ENCODE measurements at places on chromosomes 13 and 19.
A peak's percentile ranks its signal among the peaks of the same experiment; 100 is the strongest.

DNA sequence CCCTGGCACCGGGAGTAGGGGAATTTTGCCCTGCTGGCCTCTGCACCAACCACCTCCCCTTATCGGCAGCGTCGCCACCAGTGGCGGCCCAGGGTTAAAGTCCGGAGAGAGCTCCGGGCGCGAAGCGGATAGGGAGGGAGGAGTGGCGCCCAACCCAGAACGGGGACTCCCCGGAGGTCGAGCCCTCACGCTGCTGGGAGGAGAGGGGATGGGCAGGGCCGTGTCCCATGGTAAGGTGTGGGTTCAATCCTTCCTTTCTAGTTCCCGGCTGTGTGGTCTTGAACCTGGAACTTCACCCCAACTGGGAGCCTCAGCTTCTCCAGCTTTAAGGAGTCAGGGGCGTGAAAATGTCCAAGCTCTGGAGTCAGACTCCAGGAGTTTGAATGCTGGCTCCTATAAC, 23.3 kb upstream of the BCL3 start:
- no peak for DNase-seq

- DNase-seq, result no peak
Observed at GRCh38 chr13:59476366-59476765, 687.4 kb downstream of the DIAPH3 start.

DNA sequence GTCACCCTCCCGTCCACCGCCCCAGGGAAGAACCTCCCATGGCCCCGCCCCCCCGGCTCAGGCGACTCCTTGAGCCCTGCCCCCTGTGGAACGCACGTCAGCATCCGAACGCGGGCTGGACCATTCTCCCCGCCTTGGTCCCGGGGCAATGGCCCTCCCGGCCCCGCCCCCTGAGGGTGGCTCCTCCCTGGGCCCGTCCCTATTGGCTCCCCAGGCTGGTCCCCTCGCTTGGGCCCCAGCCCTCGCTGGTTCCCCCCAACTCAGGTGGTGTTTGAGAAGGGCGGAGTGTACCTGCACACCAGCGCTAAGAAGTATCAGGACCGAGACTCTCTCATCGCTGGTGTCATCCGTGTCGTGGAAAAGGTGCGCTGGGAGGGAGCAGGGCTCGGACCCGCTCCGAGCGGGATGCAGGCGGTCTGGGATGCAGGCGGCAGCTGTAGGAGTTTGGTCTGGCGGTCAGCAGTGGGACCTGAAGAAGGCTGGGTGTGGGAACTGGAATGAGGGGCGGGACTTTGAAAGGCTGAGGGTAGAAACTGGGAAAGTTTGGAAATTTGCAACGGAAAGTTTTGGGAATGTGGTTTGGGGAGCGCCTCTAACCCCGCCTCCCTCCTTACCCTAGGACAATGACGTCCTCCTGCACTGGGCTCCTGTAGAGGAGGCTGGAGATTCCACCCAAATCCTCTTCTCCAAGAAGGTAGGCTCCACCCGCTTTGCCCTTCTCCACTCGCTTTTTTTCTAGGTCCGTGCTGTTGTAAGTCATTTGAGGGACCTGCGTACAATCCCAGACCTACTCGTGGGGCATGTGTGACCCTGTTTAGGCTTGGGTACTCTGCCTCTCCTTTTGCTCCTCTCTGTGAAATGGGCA, 609 bp downstream of the TBC1D17 start:
- peak; percentile 33 for DNase-seq

DNA sequence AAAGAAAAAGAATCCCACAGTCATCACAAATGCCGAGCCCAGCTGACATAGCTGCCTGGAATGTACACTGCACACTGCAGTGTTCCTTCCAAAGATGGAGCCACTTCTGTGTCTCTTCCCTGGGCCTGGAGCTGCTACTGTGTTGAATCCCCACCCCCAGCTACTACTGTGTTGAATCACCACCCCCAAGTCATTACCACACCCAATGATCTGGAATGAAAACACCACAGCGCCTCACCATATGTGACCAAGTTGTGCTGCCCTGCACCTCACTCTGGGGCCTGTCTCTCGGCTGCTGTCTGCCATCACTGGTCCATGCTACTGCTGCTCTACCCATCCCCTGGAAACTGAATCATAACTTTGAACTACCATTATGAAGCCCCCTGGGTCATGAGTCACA, 861.2 kb downstream of the UQCRFS1 start:
- no peak for DNase-seq

GRCh38 chr13:31949486-31949885, 82.1 kb upstream of the FRY start:
- no peak for DNase-seq

DNA sequence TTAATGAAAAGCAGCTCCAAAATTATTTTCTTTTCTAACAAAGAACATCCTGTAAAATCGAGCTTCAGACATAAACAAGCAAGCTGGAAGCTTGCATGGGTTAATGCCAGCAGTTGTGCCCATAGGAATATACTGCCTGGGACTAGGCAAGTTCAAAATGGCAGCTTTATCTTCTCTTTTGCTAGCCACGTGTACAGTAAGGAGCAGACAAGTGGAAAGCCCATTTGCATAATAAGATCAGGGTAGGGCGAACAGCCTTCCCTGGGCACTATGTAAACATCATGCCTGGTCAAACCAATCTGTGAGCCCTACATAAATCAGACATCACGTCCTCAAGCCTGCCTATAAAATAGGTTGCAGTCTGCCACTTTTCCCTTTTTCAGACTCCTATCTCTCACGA, 489.7 kb downstream of the RFC3 start:
- no peak for DNase-seq

DNA sequence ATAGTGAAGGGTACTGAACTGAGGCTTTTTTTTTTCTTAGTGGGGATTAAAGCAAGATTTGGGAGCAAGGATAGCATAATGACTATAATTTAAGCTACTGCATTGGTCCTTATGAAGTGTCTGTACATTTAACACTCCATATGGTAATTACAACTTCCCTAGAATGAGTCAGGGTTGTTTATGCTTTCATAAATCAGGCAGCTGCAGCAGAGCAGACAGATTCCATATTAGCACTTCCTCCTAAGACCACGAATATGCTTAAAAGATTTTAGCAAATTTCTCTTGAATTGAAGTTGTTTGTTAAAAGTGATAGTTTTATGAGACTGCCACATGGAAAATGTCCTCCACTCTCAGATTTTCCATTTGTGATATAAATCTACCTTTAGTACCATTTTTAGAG, 401.1 kb upstream of the SPRY2 start:
- DNase-seq, result no peak

DNA sequence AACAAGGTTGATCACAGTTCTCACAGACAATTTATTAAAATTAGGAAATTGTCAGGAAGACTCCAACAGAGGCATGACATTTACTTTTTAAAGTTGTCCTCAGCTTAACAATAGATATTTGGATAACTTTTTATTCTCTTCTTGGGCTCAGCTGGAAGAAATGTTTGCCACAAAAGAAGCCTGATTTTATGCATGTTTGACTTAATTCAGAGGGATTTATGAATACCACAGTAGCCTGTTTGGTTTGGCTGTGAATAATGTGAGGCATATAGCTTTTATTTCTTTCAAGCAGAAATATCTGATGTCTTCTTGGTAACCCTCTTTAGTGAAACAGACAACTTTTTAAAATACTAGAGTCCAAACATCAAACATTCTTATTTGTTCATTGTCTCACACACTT, 1464.5 kb upstream of the SLC10A2 start:
- no peak for DNase-seq

GRCh38 chr19:10270180-10270615, 722 bp upstream of the ICAM1 start:
- DNase-seq, result no peak

DNA sequence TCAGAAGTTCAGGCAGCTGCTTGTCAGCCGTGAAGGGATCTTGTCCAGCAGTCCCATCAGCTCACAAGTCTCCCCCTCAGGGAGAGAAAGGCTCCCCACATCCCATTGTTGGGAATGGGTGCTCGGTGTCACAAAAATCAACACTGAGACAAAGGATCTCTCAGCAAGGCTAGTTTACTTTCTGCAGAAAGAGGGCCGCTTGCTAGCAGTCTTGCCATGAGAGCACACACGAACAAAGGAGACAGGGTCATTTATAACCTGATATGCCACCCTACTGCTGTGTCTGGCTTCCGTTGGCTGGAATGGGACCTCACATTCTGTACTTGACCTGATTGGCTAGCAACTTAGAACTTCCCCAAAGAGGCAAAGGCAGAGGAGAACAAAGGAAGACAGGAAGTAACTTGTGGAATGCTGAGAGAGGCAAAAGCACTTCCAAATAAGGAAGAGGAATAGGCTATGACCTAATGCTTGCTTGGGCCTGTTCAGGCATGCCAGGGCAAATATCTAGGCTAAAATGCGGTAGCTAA, 8.7 kb upstream of the IGFL3 start:
- no peak for DNase-seq

- no peak for DNase-seq
Observed at GRCh38 chr13:106561551-106562170, 6.3 kb downstream of the ARGLU1 start.

GRCh38 chr13:113527272-113527958, 36.9 kb upstream of the DCUN1D2 start:
- no peak for DNase-seq

- no peak for DNase-seq
Observed at GRCh38 chr13:75372517-75372916, 109.5 kb downstream of the TBC1D4 start.

DNA sequence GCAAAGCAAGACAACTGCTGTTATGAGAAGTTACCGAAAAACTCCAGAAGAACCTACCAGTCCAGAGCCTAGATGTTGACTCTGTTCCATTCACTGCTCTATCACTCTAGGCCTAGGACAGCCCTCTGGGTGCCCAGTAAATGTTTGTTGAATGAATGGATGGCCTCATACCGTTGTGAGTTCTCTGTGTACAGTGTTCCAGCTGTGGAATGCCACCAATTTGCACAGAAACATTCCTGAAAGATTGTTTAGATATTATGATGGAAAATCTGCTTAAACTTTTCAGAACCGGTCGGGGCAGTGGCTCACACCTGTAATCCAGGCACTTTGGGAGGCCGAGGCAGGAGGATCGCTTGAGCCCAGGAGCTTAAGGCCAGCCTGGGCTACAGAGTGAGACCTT, 1.3 kb upstream of the FBL start:
- no peak for DNase-seq

DNA sequence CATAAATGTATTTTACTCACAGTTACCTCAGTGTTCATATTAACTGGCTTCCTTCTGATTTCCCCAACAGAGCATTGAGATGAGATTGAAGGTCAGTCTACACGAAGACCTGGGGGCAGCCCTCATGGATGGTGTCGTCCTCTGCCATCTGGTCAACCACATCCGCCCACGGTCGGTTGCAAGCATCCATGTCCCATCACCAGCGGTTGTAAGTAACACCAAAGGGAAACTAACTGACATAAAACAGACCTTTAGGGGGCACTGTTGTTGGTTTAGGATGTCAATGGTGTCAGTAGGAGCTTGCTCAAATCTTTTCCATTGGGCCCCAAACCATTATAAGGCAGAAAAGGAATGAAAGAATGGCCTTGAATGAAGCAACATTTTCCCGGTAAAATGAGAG, 68.2 kb downstream of the ESD start:
- no peak for DNase-seq

DNA sequence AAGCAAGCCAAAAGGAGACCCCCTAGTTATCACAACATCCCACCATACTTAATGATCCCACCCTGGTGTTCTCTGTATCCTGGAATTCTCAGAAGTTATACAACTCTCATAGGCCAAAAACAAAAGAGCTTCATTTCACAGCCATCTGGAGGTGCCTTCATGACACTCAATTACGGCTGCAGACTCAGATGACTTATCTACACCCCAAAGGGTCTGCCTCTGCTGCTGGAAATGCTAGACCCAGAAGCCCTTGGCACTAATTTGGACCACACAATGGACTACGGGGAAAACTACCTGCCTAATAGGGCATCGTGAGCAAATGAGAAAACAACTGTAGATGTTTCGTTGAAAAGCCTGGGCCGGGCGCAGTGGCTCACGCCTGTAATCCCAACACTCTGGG, 40.2 kb downstream of the BRD4 start:
- DNase-seq, result no peak

- no peak for DNase-seq
Observed at GRCh38 chr13:27678306-27679040, 56.8 kb downstream of the POLR1D start.

- no peak for DNase-seq
Observed at GRCh38 chr19:40693150-40693788, 2.8 kb upstream of the NUMBL start.

- DNase-seq, result no peak
Observed at GRCh38 chr13:103431856-103432255, 365.6 kb upstream of the SLC10A2 start.

DNA sequence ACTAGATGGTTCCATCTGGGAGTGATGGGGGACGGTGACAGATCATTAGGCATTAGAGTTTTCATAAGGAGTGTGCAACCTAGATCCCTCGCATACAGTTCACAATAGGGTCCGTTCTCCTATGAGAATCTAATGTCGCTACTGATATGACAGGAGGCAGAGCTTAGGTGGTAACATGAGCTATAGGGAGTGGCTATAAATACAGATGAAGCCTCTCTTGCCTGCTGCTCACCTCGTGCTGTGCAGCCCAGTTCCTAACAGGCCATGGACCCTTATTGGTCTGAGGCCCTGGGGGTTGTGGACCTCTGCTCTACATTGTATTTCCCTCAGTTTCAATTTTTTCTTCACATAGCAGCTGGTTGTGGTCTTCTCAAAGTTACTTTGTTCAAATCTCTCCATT, 56.5 kb downstream of the CDK8 start:
- no peak for DNase-seq

DNA sequence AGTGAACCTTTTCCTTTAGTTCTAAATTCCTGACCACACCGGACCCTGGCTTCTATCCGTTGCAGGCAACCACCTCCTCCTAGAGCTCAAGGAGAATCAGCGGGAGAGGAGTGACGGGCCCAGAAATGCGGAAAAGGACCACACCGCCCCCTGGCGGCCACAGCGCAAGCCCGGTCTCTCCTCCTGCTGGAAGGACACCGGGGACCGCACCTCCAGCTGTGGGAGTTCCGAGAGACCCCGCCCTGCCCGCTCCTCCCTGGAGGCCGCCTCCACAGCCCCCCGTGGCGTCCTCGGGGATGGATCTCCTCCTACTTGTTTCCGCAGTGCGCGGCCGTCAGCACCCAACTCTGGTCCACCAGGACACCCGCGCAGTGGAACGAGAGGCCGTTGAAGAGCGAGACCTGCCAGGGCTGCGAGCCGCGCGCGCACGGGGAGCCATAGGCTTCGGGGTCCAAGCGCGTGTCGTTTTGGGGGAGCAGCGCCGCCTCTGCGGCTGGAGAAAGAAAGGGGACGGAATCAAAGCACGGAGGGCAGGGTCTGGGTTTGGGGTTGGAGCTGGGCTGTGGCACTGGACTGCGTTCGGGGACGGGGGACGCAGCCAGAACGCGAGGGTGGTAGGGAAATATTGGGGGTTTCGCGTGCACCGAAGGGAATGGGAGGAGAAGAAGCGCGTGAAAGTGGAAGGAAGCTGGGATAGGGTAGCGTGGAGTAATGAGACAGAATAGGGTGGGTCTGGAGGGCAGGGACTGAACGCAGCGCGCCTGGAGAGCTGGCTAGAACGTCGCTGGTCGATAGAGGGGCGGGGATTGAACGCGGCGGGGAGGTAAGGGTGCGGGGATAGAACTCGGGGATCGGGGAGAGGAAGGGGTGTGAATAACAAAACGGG, 2.5 kb downstream of the KLK10 start:
- no peak for DNase-seq

GRCh38 chr19:19053508-19054314, 10.1 kb upstream of the SLC25A42 start:
- no peak for DNase-seq

GRCh38 chr13:103884101-103884723, 818.0 kb upstream of the SLC10A2 start:
- DNase-seq, result no peak

- DNase-seq, result no peak
Observed at GRCh38 chr19:40150170-40150569, 41.1 kb upstream of the MAP3K10 start.

GRCh38 chr13:22091222-22091970, 420.5 kb downstream of the FGF9 start:
- DNase-seq, result no peak
